ENCODE measurements at places on chromosomes 2 and 18.

DNA sequence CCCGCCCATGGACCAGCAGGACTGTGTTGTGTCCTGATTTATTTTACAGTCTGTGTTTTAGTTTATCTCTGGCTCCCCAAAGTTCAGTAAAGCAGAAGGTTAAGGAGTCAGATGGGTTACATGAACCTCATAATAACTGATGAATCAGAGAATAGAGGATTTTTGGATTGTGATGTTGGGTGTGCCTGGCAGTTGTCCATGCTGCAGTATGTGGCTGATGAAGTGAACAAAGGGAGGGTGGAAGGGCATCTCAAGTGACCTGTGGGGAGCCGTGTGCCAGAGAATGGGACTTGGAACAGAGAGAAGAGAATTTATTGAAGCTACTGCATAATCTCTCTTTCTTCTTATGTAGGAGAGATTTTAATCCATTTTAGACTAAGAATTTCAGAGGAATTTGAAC is 145.5 kb downstream of the MAP4K4 start:
- DNase-seq, result no peak

DNA sequence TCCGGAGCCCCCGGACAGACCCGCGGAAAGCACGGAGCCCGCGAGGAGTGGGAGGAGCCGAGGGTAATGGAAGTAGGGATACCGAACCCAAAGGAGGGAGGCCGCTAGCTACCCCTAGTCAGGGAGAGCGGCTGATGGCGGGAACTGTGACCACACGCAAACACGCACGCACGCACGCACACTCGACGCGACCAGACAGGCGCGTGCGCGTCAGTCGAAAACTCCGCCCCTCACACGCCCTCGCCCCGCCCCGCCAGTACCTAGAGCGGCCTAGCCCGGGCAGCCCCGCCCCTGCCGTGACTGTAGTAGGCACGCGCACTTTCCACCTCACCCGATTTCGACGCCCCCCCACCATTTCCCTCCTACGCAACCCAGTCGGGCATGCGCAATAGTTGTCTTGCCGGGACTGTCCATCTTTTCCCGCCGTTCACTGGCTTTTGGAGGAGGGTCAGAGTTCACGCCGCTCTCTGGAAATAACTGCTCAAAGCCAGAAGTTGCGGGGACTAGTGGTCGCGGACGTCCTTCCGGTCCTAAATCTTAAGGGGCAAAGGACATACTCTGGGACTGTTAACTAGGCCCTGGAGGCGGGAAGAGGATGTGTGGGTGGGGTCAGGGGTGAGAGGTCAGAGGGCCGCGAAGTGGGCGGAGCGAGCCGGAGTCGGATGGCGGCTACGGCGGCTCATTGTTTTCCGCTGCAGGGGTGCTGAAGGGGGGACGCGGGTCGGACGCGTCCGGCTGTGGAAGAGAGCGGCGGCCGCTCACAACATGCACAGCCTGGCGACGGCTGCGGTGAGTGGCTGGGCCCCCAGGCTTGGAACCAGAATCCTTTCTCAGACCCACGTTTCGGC is at the start of the genes CNOT9 and USP37:
TSS of gene CNOT9 (plus strand) at position 650 of the 848 bp plus-strand sequence. CDS start at position 766, 116 bp downstream.
TSS of gene USP37 (minus strand) at position 162 of the 848 bp plus-strand sequence. CDS start 9,698 bp downstream, outside the sequence.
- peak; percentile 100 for DNase-seq

GRCh38 chr18:62637807-62638687 is 77.3 kb upstream of the PHLPP1 start:
- DNase-seq, result no peak

- DNase-seq, result no peak
These were observed 706 bp downstream of the UBXN2A start for GRCh38 chr2:23940718-23941620.

- DNase-seq, result no peak
These were observed 37.1 kb downstream of the BCL11A start for GRCh38 chr2:60516383-60516811.

DNA sequence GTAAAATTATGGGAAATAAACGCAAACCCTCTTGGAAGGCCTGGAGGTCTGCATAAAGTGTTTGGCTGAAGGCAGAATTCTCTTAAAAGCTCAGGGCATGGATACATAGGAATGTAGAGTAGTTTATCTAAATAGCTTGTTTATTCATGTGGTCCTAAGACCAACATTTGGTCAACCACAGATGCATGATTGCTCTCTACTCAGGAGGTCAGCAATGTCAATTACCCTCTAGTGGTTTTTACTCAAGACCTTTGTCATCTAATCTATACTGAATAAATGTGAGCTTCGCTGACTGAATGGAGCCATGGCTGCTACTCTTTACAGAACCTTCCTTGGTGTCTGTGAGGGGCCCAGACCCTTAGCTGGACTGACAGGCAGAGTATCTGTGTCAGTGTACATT is 139.8 kb downstream of the ATL2 start:
- DNase-seq, result no peak

DNA sequence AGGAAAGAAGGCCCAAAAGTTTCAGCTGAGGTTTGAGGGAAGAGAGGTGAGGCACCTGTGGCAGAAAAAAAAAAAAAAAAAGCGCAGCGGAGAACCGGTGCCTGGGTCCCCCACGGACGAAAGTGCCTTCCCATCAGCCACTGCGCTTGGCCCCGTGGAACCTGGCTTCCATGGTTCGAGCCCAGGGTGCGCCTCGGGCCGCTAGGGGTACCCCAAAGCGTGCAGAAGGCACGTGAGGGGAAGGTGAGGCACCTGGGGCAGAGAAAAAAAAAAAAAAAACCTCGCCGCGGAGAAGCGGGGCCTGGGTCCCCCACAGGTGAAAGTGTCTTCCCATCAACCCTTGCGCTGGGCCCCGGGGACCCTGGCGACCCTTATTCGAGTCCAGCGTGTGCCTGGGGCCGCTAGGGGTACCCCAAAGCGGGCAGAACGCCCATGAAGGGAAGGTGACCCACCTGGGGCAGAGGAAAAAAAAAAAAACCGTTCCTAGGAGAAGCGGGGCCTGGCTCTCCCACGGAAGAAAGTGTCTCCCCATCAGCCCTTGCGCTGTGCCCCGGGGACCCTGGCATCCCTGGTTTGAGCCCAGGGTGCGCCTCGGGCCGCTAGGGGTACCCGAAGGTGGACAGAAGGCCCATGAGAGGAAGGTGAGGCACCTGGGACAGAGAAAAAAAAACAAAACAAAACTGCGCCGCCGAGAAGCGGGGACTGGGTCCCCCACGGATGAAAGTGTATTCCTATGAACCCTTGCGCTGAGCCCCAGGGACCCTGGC is 228.6 kb downstream of the CCDC74A start:
- no peak for DNase-seq

DNA sequence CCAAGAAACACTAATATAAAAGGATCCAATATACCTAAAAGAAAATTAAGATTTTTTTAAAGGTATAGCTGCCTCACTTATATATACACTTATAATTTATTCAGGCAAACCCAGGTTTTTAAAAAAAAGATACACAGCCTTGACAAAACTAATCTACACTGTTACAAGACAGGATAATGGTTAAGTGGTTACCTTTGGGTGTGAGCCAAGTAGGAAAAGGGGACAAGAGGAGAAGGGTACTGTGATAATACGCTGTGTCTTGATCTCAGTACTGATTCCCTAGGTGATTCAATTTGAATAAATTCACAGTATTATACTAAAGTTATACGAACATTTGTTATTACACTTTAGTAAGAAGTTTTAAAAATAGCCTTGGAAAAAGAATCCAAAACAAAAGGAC is 30.6 kb downstream of the KLHL41 start:
- no peak for DNase-seq

DNA sequence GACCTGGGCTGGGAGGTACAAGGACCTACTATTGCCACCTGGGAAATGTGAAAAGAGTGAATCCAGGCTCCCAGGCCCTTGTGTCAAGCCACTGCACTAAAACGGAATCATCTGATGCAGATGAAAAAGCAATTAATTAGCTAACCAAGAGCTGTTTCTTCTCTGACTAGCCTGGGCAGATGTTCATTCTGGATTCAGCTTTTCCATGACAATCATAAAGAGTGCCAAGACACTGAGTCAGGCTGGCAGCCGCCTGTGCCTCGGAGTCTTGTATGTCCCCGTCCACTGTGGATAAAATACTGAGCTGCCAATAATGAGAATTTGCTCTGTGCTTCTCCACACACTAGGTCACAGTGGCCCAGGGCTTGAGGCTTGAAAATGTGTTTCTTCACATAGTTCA is 21.7 kb upstream of the LCLAT1 start:
- no peak for DNase-seq

GRCh38 chr18:73962256-73962655 is 185.4 kb downstream of the FBXO15 start:
- no peak for DNase-seq

DNA sequence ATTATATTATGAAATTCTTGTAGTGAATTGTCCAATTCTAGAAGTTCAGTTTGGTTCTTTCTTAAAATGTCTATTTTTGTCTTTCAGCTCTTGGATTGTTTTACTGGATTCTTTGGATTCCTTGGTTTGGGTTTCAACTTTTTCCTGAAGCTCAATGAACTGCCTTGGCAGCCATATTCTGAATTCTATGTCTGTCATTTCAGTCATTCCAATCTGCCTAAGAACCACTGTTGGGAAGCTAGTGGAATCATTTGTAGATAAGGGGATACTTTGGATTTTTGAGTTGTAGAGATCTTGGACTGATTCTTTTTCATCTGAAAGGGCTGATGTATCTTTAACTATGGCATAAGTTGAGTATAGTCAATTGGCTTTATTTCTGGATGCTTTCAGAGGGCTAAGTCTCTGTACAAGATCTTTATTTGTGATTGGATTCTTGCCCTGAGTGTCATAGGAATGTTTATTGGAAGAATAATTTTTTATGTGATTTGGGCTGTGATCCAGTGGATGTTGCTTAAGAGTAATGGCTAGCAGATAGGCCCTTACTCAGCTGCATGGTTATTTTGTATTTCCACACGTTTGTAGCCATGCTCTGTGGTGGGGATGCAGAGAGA is 42.3 kb downstream of the SERPINB7 start:
- no peak for DNase-seq

- no peak for DNase-seq
These were observed 164.5 kb upstream of the MC4R start for GRCh38 chr18:60537074-60537473.

GRCh38 chr2:205524656-205525055 is 157.6 kb upstream of the NRP2 start:
- no peak for DNase-seq

DNA sequence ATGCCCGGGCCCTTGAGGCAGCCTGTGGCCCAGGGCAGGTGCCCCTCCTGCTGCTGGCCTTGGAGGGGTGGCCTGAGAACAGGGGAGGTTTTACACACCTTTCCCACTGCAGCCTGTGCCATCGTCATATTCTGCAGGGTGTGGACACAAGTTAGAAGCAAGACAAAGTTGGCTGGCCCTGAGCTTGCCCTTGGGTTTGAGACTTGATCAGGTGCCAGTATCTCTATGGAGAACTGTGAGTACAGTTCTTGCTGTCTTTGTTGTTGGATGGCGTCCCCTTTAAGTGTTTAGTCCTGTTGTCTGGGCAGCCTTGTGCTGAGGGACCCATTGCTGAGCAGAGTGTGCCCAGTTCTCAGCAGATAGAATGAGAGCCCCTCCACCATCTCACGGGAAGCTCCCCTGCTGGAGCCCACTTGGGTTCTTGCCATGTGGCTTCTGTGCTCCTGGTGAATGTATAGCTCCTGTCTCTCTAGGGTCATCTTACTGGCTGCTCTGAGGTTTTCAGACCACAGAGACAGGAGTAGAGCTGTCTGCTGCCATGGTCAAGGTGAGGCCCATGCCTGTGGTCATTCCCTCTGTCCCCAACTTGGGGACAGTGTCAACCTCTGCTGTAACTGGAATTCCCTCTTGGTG is 115.9 kb downstream of the SH3RF3 start:
- DNase-seq, result no peak

- DNase-seq, result no peak
These were observed 553.7 kb downstream of the SLC4A3 start for GRCh38 chr2:220181165-220181564.

DNA sequence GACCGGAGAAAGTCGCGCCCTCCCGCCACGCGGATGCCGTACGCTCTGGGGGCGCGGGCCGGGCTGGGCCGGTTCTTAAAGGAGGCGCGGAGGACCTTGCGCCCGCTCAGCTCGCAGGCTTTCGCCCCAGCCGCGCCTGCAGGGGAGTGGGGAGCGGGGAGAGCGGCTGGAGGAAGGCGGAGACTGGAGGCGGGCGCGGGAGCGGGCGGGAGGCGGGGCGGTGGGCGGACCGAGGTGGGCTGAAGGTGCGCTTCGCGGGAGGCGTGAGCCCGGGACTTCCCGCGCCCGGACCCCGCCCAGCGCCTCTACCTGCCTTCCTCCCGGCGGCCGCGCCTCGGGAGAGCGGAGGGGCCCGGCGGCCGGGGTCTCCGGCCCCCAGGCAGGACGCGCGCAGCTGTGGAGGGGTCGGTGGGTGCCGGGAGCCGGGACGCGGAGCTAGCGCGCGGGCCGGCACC is at the start of gene ADRA2B:
TSS of gene ADRA2B (minus strand) at position 148 of the 455 bp plus-strand sequence. CDS start 422 bp downstream, outside the sequence.
- no peak for DNase-seq

- DNase-seq, result no peak
These were observed 46.2 kb downstream of the TWSG1 start for GRCh38 chr18:9380621-9381395.

DNA sequence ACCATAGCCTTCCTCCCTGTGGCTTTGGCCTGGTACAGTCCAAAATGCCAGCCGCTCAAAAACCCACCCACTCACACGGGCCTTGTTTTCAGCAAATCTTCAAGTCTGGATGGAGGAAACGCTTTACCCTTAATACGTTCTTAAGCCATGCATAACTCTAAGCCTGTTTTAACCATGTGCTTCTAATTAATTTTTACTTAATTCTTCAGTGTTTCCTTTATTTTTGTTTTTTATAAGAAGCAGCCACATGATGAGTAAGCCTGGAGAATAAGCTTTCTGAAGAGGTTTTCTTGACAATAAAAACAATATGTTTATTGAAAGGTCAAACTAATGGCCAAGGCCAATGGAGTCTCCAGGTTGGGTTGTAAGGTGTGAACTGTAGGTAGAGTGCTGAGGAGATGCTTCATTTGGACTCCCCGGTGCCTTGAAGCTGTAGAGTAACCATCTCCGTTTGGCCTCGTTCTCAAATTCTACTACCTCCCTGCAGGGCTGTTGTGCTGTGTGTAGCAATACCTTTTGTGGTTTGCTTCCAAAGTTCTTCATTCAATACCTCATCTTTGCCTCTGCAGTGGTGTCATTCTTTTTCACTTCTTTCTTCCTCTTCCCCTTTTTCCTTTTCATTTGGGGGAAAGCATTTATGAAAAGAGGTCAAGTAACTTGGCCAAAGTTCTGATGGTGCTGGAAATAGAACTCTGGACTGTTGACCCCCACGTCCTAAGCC is 113.7 kb downstream of the PRKCE start:
- DNase-seq, result no peak

DNA sequence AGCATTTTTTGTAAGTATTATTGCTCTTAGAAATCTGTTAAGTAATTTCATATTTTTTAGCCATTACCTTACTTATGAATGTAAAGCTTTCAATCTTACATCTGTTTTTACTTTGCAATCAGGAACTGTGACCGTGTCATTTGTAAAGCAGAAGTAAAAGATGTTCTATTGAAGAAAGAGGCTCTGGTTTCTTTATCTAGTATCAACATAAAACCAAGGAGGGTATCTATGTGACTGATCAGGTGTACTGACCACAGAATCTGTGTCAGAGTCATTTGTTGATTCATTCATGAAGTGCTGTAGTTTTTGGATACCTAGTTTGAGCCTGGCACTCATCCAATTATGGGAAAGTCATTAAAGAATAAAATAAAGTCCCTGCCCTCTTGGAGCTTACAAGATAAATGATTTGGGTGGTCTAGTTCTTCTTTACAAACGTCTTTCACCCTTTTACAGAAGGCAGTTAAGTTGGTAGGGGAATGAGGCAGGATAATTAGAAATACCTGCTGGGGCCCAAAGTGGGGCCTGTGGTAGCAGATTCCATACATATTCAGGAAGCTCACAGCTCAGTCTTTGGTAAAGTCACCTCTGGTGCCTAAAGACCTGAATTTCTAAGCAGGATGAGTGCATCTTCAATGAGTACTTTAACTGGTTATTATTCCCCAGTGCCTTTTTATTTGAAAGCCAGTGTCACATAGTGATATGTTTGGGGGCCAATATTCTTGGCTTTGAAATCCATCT is 260.6 kb upstream of the NT5C1B start:
- DNase-seq, result no peak
